SK-N-SH (cell line): ENCODE measurements at places on chromosomes 12 and 14.

GRCh38 chr12:14774906-14775635, 28.2 kb downstream of the WBP11 start:
- peak; percentile 49 for DNase-seq

GRCh38 chr14:44070046-44070445, 437.0 kb downstream of the FSCB start:
- no peak for DNase-seq

DNA sequence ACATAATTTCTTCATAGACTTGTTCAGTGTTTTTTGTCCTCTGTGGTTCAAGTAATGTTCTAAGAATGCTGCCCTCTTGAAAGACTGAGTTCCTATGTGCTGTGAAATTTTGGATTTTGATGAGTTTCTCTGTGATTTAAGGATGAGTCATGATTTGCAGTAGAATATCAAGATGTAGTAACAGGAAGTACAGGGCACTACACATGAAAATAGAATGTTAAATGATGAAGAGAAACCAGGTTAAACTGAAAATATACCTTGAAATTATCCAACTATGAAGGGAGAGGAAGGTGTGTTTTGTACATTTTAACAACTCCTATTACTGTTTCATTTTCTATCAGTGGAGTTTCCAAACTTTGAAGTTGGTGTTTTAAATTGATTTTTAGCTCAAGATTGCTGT, 4.8 kb downstream of the ELK3 start:
- DNase-seq = no peak

DNA sequence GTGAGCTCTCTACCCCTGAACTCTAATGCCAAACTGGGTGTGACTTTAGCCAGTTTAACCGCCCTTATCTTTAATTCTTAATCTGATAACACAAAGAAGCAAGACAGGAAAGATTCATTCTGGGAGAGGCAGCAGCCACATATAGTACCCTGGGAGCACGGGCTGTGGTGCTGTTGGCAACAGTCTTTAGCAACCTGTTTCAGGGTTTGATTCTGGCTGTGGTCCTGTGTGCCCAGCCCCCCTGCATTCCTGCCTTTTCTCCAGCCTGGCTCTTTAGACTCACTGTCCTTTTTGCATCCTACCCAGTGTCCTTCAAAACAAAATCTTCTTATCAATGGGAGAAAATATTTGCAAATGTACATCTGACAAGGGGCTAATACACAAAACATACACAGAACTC, 275.2 kb downstream of the GXYLT1 start:
- no peak for DNase-seq

DNA sequence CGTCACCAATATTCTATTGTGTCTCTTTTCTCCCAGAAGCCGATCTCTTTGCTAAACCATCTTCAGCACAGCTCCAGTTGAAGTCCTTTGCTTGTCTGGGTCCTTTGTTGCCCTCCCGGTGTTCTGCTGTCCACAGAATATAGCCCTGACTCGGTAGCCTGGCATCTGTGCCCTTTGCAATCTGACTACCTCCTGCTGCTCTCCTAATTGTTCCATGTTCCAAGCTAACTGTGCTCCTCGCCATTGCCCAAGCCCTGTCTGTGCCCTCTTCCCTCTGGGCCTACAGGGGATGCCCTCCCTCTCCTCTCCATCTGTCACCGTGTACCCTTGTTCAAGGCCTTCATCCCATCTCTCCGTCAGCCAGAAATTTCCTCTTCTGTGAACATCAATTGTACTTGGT, 306.3 kb downstream of the APAF1 start:
- DNase-seq = no peak

DNA sequence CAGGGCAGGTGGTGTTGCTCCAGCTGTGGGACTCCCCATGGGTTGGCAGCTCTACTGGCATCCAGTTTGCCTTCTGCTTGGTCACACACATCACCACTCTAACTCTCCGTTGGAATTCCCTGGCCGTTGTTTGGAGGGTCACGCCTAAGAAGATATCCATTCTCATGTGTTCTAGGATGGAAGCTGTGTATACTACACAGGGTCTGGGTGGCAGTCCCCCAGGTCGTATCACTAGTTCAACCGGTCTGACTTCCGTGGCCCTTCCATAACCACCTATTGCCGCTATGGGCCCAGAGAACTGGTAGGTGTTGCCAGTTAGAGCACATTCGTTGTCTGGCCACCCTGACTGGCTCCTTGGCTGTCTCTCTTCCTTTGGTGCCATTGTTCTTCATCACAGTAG, 456.3 kb downstream of the TMEM121 start:
- no peak for DNase-seq

DNA sequence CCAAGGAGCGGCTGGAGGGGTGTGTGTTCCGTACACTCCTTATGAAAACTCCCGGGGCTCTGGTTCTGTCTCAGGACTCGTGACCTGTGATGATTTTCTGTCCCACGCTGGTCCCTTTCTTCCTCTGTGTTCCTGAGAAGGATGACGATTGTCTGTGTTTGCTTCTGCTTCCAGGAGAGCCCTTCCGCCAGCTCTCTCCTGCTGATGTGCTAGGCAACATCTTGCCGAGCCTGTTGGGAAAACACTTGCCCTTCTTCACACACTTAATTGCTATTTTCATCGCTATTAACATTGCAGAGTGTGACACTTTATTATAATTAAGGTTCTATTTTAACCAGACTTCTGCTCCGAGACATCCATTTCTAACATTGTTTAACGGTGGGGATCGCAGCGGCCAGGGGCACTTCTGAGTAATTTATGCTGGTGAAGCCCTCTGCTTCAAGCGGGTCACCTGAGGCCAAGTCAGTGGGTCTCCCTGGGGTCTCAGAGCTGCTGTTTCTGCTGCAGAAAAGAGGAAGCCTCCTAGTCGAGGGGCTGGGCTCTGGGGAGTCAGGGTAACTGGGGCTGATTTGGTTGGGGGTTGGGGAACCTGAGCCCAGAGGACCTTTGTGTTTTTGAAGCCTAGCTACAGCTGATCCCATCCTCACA, 88.6 kb downstream of the PRMT8 start:
- DNase-seq = no peak

DNA sequence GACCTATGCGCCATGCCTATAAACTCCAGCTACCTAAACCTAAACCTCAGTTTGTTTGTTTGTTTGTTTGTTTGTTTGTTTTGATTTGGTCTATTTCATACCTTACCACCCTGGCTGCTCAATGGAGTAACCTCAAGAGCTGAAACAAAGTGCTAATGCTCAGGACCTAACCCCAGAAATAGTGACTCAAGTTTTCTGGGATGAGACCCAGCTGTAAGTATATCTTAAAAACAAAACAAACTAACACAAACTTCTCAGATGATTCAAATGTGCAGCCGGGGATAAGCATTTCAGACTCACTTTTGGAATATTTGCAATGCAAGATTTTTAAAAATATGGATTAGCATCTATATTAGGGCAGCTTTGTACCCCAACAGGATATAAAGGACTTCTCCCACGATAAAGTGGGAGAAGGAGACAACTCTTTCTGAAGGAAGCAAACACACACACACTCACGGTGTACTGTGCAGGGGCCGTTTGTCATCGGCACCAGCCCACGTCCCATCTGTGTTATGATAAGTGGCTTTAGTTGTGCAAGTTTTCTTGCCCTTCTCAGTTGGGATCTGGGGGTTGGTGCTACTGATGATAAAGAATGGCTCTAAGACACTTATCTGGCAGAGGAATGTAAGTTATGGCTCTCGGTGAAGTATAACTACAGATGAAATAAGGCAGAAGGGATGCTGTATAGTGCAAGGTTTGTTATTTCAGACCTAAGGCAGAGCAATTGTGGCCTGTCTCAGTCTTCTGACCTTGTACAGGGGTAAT, 516.7 kb upstream of the TMEM132C start:
- no peak for DNase-seq

GRCh38 chr14:98101323-98101722, 1170.7 kb downstream of the BCL11B start:
- DNase-seq = no peak

DNA sequence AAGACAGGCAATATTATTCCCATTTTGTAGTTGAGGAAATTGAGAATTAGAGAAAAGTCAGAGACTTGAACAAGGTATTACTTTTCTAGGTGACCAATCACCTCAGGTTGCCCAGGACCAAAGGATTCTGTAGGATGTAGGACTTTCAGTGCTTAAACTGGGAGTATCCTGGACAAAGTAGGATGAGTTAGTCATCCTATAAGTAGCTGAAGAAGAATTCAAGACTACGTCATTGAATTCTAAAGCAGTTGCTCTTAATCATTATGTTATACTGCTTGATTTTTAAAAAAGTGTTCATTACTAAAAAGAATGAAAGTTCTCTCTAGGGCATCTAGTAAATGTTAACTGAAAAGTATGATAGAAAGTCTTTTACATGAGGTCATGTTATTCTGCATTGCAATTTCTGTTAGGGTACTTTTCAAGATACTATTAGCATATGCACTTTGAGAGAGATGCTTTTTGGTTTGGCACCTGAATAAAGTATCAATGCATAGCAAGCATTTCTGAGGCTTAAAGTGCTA, 101.7 kb downstream of the RTN1 start:
- DNase-seq = no peak

GRCh38 chr14:40133463-40133862, 701.2 kb upstream of the FBXO33 start:
- DNase-seq = no peak

- no peak for DNase-seq
Measured at GRCh38 chr14:72781561-72782508, 112.1 kb downstream of the DPF3 start.

DNA sequence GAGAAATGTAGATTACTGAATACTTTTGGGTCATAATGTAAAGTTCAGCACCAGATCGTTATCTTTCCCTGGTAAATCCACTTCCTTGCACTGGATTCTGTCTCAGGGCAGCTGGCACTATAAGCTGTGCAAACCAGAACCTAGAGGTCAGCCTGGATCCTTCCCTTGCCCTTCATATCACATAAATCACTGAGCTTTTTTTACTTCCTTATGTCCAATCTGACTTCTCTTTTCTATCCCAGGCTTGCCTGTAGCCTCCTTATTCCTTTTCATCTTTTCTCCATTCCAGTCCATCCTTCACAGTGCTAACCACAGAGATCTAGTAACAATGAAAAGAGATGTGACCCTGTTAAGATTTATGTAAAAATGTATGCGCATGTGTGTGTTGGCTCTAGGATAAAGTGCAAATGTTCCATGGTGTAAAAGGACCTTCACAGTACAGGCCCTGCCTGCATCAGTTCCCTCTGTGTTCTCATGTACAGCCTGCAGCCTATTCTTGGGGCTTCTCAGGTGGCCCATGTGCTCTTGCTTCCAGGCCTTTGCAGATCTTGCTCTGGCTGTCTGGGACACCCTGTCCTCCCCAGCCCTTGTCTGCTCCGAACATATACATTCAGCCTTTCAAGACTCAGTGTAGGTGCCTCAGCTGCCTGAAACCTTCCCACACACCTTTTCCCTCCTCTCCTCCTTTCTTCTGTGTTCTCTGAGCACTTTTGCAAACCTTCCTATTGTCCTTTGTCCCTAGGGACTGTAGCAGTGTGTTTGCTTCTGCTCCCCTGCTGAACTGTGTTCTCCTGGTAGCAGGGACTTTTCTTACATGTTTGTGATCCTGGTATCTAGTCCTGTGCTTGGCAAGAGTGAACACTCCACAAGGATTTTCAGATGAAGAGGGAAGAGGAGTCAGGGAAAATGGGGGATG, 30.0 kb downstream of the PELI2 start:
- no peak for DNase-seq

DNA sequence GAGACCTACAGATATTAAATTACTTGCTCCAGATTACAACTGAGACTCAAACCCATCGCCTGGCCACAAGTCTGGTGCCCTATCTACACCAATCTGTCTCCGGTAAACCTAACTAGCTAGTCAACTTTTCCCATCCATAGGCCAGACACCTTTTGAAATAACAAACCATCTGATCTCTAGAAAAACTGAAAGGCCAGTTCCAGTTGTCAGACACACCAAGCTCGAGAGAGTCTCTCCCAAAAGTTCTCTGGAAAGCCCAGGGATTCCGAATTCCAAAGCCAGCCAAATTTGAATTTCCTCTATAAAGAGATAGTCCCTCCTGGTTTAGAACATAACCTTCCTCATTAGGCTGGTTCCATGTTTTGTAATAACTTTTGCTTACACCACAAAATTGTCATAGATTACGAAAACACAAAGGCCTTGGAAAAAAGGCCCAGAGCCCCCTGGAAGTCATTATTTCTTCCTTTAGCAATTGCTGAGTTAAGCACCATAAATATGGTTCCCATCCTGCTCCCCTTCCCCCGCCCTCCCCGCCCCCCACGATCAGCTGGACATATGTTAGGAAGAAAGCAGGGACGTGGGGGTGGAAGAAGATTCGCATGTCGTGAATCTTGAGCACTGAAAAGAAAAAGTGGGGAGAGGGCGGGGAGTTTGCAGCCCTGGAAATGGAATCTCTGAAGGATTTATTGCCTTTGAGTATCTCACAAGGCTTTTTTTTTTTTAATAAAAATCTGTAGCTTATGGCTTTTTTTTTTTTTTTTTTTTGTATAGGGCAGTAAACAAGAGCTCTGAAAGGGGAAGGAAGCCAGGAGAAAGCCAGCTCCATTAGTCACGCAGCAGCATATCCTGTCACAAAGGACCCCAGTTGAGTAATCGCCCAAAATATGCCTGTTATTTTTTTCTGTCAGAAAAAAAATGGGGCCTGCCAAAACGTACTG, 110.4 kb downstream of the ZFP36L1 start:
- no peak for DNase-seq

DNA sequence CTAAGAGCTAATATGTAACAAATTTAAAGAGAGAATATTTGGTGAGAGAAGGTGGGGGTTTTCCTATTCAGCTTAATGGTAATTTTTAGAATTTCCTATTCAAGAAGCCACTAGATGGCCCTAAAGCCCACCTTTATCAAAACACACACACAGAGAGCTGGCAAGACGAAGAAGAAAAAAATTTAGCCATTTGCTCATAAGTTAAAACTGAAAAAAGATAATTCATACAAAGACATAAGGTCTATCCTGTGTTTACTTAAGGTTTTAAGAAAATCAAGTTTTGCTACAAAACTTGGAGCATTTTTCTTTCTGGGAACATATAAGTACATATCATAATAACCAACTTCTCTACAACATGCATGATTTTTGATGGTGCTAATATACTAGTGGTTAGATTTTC, 46.8 kb upstream of the PCED1B start:
- peak; percentile 3 for DNase-seq

- DNase-seq = no peak
Measured at GRCh38 chr14:80269353-80269925, 58.1 kb upstream of the DIO2 start.
